CD4-positive, alpha-beta T cell treated with Interleukin-21 for 1 hour (primary cell): ENCODE measurements at places on chromosomes 3 and 15.

DNA sequence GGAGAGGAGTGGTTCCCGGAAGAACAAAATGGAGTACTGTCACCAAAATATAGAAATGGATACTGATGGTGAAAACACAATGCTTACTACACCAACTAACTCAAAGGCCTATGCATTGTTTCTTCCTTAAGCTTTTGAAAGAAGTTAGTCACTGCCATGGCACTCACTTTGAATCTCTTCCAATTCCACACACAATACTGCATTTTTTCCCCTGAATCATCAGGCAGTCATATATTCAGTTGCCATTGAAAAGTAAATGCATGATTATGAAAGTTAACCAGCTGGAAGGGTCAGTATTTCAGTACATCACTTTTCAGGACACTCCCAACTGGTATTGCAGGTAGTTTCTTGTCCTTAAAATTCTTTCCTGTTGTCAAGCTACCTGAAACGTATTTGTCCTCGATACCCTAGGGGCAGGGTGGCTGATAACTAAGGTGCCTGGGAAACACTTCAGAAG, 9.0 kb upstream of the LRRFIP2 start:
- no peak for DNase-seq

DNA sequence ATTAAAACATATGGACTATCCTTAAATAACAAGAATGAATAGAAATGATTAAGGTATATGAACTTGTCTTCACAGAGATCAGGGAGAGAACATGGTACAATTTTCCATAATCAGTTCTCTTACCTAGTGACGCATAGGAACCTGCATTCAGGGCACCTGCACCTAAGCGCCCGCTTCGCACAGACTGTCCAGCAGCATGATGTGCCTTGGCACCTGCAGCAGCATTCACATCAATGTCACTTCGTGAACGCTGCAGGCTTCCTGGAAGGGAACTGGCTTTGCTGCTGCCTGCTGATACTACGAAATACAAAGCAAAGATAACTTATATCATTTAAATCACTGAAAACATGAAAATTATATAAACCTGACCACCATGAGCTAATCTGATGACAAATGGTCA, 115.2 kb downstream of the CLASP2 start:
- no peak for DNase-seq

DNA sequence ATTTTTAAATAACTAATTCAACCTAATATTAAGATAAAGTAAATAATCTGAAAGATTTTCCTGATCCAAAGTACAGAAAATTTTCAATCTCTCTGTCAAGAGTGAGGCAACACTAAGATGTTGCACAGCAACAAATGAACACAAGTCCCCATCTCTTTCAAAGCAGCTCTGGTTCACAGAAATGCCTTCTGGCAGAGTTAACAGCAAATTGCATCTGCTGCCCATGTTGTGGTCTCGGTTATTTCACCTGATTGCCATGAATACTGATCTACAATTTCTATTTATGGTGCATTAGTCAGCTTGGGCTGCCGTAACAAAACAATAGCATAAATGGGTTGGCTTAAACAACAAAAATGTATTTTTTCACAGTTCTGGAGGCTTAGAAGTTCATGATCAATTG, 167.3 kb downstream of the BCHE start:
- DNase-seq, result no peak

GRCh38 chr15:70799667-70800450, 36.5 kb upstream of the UACA start:
- DNase-seq, result no peak

DNA sequence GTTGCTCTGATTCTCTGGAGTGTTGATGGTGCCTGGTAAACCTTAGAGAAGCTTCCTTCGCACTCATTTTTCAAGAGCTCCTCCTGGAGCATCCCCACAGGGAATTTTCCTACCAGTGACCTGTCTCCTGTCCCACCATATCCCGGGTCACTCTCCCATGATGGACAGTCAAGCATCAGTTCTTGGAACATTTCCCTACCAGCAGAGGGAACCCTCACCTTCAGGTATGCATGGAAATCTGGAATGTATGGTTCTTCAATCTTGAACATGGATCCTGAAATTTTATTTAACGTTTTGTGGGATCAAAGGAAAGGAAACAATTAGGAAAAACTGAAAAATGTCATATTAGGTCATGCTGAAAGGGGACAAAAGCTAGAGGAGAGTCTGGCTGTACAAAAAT, 153.8 kb downstream of the SPATA16 start:
- DNase-seq, result no peak

- DNase-seq, result no peak
Observed at GRCh38 chr3:70028361-70028760, 28.8 kb downstream of the SAMMSON start.

DNA sequence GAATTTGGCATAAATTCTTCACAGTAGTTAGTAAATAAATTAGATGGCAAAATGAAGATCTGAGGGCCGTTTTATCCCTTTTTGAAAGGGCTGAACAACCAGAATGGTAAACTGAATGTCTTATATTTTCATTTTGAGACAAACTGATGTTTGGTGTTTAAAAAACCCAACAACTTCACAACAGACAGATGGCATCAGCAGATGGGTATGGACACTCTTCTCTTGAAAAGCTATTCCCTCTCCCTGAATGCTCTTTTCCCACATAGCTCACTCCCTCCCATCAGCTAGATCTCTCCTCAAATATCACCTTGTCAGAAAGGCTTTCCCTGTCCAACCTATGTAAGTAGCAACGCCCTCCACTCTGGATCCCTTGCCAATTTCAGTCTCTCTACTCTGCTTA, 33.3 kb downstream of the EMC4 start:
- no peak for DNase-seq

DNA sequence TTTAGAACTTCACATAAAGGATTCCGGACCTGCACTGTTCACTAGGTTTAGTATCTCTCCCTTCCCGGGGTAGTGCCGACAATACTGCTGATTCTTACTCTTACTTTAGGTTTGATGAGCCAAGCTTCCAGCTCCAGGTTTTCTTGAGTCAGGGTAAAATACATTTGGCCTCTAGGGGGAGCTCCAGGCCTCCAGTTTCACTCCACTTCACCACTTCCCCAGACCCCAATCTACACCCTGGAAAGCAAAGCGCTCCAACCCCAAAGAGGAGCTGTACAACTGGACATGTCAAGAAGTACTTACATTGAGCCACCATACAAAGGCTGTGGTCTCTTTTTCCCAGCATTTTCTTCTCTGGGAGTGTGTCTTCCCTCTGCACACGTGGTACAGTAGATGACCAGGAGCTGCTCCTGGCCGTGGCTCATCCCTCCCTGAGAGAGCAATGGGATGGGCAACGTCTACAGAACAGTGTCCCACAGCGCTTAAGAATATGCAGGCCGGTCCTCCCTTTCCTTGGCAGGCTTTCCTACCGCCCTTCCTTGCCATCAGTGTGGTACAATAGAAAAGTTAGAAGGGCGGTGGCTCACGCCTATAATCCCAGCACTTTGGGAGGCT, 93.9 kb upstream of the CCDC80 start:
- DNase-seq, result peak; percentile 74

DNA sequence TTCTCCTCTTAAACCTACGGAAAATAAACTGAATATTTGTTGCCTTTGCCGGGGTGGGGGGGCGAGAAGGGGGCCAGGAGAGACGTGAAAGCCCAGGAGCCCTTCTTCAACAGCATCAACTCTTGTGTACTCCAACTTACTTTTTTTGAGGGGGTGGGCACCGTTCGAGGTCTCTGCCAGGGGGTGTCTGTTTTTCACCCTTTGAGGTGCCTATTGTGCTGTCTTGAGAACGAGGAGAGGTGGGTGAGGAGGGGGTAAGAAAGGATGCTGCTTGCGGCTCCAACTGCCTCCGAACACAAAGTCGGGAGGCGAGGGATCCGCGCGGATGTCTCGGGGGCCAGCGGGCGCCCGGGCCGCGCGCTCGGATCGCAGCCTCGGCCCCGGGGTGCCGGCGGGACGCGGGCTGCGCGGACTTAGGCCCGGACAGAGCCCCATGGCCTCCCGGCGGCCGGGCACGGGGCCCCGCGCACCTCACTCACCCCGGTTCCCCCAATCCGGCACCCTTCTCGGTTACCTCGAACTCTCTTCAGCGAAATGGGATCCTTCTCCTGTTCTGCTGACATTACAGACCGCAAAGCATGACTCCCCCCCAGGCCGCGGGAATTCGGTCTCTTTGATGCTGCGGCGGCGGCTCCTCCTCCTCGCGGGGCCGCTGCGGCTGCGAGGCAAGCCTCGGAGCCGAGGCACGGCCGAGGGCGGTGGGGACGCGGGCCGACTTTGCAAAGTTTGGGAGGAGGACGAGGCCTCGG, 650 bp downstream of the PYGO1 start:
- DNase-seq, result no peak

GRCh38 chr3:152317956-152318355, 49.2 kb downstream of the MBNL1 start:
- DNase-seq, result no peak

- DNase-seq, result no peak
Observed at GRCh38 chr15:71153823-71154524, 38.7 kb downstream of the THSD4 start.

- DNase-seq, result no peak
Observed at GRCh38 chr3:159786489-159787177, 202.0 kb upstream of the IL12A start.

DNA sequence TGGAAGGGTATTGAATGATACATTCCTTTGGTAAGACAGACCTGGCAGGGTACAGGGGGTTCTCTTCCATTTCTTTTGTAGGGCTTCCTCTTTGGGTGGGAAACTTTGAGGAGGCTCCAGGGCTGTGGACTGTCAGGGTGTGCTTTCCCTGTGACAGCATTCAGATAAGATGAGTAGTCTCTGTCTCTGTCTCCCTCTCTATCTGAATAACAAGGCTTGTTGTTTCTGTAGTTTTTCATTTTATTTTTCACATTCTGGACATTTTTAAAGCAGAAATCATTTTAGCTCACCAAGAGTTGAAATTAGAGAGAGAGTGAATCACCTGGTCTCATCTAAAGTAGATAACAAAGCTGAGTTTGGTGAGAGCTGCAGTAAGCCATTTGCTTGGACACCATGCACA, 100.8 kb upstream of the TPM1 start:
- no peak for DNase-seq

DNA sequence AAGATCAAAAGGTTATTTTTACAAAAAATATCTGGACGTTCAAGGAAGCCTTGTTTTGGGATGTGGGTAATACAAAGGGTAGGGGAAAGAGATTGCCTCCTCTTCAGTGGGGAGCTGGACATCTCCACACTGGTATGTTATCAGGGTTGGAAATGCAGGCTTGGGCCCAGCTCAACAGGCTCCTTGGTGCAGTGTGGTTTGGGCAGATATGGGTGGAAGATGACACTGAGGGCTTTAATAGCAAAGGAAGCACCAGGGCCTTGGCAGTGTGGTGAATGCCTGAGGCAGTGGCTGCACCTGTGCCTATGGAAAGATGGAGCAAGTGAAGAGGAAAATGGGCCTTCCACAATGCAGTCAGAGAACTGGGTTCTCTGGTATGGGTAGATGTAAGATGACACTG, 11.2 kb upstream of the MED12L start:
- DNase-seq, result no peak

DNA sequence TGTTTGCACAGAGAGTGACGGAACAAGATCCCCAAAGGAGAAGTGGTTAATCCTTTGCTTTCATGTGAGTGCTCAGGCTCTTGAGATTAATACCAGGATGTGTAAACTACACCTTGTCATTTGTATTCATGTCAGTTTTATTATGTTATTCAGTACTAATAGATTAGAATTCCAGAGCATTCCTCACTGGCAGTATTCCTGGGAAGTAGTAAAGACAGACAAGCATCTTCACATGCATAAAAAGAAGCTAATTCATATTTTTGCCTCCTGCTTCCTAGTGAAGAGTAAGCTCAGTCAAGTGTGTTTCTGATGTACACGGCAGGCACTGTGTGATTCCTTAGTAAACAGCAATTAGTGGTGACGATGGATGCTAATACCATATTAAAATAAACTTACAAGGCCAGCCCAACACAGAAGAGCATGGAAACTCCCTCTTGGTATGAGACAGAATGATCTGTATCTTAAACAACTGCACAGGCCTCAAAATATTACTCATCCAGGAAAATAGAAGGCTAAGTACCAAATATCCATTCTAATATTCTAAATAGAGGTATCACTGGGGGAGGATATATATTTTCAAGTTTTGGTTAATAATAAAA, 336.8 kb upstream of the MCTP2 start:
- no peak for DNase-seq

DNA sequence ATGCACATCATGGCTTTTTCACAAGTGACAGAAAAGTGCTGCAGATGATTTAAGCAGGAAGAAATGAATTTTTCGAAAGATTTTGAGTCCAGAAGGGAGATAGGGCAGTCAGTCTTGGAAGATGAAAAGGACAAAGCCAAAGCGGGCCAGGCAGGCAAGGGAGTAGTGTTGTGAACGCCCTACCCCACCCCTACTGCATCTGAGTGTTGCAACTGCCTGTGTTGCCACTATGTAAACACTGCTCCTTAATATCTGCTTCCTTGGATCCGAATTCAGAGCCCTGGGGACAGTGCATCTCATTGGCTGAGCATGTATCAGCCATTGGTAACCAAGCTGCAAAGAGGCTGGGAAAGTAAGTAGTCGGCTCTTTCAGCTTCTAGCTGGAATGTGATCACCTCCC, 39.0 kb downstream of the CNTN4 start:
- DNase-seq, result no peak

DNA sequence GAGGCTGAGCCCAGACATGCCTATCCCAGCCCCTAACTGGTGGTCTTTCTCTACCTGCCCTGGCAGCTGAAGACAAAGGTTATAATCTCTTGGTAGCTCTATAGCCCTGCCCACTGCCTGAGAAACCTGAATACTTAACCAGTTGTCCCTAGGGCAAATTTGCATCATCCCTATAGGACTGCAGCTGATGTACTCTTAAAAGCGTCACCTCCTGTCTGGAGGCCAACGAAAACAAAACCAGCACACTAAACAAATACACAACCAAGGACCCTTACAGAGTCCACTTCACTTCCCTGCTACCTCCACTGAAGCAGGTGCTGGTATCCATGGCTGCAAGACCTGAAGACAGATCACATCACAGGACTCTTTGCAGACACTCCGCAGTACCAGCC, 98.0 kb downstream of the KCNAB1 start:
- no peak for DNase-seq

DNA sequence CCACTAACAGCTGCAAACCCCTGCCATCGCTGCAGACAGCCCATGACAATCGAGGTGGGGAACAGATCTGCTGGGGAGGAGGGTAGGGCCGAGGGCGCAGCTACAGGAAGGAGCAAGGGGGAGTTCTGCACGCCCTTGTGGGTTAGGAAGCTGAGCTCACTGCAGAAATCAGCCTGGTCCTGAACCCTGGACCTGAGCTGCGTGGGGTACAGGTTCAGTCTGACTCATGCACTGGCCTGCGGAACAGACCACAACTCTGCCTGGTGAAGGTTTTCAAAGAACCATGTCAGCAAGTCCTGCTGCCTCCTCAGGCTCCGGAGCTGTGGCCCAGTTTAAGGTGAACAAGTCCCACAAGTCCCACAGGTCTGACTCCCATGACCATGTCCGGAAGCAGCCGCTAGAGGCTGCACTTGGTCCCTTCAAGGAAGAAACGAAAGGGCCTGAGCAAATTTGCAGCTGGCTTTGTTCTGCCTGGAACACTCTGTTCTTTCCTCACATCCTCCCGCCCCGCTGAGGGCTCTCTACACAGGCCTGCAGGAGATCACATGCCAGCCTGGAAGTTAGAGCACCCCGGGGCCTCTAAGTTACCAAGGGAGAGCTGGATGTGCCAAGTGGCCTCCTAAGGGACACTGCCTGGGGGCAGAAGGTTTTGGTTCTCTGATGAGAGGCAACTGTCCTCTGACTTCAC, 49.4 kb upstream of the AKAP13 start:
- peak; percentile 78 for DNase-seq
